SW 1271 (cell line): ENCODE measurements at places on chromosomes 16 and 17.
A peak's percentile ranks its signal among the peaks of the same experiment; 100 is the strongest.

- no peak for DNase-seq
These were observed 622.1 kb upstream of the CDH5 start for GRCh38 chr16:65744401-65744800.

DNA sequence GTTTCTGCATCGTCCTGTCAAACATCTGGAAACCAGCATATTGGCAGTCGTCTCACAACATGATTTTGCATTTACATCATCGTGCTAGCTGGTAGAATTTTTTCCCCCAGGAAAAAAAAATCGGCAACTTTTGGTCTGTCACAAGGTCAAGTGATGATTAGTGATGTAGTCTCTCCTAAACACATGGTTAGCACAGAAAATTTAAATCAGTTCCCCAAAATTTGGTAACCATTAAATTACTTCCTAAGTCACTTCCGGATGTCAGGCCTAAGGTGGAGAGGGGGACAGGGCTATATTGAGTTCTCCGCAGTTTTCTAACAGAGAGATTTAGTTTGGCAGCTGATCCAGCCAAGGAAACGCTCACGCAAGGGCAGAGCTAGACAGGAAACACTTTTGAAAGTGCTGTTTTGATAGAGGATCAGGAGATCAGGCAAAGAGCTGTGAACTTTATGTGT is 271.0 kb upstream of the TBX2 start:
- no peak for DNase-seq

GRCh38 chr16:57413301-57413730 is 8.7 kb downstream of the CCL17 start:
- DNase-seq: no peak

- no peak for DNase-seq
These were observed 634.6 kb upstream of the SOX9 start for GRCh38 chr17:71486261-71486660.

- peak; percentile 63 for DNase-seq
These were observed 23.2 kb downstream of the TMEM92 start for GRCh38 chr17:50297407-50297865.

DNA sequence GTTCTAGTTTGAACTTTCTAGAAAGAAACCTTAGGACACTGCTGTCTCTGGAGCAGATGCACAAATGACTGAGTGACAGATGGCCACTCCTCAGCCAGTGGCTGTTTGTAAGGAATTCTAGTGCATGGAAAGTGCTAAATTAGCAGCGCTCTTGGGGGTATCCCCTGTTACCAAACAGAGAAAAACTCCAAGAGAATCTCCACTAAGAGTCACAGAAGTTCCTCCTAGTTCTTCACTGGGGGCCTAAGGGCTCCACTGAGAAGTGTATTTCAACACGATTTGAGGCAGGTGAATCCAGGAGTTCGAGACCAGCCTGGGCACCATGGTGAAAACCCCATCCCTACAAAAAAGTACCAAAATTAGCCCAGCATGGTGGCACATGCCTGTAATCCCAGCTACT is 18.1 kb upstream of the IRF8 start:
- DNase-seq: no peak

DNA sequence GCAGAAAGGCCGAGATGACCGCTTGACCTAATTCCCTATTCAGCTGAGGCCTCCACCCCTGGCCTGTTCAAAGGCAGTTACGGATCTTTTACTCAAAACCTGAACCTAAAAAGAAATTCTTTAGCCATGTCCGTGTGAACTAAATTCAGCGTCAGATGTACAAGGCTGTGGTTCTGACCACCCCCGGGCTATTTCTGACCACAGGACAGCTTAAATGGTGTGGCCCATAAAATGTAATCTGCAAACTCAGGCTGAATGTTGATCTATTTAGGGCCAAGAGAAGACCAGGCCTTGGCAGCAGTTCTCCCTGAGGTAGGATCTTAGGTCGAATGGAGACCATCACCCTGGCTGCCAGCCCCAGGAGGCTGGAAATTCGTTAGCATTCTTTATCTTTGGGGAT is 485.5 kb downstream of the WWOX start:
- no peak for DNase-seq

DNA sequence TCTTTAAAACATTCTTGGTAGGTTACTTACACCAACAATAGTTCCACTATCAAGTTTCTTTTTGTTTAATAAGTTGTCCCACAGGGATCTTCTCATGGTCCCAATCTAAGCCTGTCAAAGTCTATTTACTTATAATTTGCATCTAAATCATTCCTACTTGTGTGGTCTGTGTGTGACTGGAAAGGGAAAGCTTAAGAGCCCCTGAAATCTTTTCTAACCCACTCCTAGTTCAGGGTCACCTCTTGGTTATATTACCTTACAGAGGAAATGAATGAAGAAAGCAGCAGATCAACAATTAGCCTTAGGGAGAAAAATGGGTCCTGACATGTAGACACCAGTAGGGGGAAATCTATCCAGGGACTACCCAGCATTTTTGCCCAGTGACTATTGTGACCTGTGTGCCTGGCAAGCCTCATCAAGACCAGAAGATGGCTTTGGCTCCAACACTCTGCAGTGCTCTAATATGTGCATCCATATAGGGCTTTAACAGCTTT is 110.4 kb upstream of the HAS3 start:
- DNase-seq: peak; percentile 35

DNA sequence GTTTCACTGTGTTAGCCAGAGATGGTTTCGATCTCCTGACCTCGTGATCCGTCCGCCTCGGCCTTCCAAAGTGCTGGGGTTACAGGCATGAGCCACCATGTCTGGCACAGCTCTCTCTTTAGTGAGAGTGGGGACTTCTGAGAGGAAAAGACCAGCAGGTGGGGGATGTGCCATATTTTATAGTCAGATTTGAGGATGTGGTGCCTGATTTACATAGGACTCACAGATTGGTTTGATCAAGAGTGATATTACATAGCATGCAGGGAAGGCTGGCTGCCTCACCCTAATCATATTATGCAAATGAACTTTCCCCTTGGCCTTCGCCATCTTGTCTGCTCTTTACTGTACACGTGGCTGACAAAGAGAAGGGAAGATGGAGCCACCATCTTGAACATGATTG is 28.1 kb upstream of the MAPK3 start:
- no peak for DNase-seq

- no peak for DNase-seq
These were observed 548.8 kb upstream of the SALL1 start for GRCh38 chr16:51699686-51700396.

DNA sequence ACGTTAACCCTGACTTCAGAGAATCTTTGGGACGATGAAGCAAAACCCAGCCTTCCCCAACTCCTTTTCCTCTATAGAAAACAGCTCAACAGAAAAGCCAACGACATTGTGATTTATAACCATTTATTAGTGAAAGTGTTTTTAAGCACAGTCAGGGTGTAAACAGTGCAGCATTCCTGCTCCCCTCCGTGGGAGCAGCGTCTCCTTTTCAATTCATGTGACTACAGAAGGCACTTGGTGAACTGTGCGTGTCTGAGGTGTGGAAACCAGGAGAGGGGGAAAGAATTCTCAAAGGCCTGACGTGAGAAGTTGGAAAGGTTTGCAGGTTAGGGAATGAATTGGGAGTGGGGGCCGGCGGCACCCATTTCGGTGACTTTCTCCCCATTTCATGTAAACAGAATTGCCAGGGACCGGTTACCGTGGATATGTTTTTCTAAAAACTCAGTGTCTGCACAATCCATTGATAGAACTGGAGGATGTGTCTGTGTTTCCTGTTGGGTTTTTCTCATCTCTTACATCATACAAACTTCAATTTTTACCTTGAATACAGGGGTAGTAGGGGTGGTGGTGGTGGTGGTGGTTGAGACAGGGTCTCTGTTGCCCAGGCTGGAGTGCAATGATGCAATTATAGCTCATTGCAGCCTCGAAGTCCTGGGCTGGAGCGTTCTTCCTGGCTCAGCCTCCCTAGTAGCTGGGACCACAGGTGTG is 53.1 kb downstream of the NDE1 start:
- no peak for DNase-seq

- no peak for DNase-seq
These were observed 13.7 kb downstream of the MYO15B start for GRCh38 chr17:75601057-75601987.

DNA sequence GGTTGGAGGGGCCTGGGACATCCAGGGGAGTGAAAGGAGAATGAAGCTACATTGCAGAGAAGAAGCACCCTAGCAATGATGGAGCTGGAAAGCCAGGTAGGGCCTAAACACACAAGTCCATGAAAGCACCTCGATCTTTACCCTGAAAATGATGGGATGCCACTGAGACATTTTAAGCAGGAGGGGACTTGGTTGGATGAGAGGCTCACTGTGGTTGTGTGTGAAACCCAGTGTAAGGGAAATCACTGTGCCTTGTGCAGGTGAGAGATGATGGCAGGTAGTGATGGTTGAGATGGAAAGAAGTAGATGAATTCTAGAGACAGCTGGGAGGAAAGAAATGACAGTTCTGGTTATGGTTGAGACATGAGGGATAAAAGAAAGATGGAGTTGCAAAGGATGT is 132.9 kb upstream of the CACNG3 start:
- no peak for DNase-seq

DNA sequence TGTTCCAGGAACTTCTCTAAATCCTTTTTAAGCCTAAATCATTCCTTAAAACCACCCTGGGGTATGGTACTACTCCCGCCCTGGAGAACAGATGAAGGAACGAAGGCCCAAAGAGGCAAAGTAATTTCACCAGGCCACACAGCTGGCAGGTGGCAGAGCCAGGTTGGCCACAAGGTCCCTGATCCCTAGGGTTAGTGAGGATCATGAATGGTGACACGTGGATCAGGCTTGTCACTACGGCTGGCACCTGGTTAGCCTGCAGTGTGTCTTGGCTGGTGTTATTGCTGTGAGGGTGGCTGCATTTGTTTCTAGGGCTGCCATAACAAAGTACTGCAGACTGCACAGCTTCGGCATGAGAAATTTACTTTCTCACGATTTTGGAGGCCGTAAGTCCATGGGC is 26.0 kb upstream of the ZNF423 start:
- DNase-seq: no peak

DNA sequence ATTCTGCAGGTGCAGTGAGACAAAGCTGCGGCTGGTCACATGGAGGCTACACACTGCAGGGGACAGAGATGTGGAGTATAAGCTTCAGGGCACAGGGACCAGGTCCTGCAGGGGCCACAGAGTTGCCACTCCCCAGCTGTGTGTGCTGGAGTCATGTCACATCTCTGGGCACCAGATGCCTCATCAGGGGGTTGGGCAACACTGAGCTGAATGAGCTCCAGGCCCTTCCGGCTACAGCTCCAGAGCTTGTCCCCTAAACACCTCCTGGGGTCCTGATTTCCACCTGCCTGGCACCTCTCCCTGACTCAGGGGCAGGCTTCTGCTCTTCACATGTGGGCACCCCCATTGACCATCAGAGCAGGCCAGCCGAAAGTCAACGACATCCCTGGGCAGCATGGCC is 32.5 kb downstream of the SPHK1 start:
- DNase-seq: no peak

GRCh38 chr17:47733674-47734410 is 806 bp downstream of the TBX21 start:
- DNase-seq: no peak

- DNase-seq: no peak
These were observed 1.3 kb downstream of the TUBB3 start for GRCh38 chr16:89924297-89924924.

DNA sequence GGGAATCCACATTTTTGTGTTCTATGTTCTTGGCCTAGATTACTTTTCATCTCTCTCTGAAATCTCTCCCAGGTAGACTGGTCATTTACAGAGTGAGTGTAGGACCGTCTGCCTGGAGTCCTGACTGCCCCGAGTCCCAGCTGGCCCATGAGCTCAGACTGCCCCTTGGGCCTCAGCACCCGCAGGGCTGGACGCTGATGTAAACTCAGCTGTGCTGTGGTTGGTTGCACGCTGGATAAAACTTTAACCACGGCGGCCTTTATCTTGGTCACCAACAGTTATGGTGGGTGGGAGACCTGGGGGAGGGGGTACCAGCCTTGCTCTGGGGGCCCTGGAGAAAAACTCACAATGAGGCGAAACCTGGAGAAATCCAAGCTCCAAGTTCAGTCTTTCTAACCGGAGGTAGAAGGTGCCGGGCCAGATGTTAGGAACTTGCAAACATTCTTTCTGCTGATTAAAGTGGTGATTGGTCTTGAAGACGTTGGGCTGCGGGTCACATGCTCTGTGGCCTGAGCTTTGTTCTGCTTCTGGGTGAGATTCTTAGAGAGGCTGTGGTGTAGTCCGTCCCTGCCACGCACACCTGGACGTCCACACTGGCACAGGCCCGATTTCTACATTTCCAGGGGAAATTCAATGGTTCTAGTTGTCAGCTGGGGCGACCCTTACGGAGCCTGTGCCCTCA is 6.9 kb downstream of the METRNL start:
- no peak for DNase-seq

DNA sequence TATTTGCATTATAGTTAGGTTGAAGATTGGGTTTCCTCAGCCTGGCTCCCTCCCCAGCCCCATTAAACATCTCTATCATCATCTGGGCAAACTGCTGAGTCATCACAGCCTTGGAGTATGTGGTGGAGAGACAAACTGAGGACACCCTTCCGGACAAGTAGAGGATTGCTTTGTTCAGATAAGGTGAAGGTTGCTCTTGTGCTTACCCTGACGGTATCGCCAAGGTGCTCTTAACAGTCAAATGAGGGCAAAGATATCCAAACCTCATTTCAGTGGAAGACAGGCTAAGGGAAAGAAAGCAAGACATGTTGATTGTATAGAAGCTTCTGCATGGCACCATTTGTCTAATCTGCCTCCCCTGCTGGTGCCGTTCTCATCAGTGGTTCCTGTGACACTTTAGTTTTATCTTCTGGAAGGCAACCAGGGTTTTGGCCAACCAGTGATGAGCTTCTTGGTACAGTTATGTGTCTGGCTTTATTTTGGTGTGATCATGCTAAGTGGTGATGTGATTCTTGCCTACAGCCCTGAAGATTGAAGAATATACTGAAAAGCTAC is 56.9 kb upstream of the LGALS9 start:
- no peak for DNase-seq

DNA sequence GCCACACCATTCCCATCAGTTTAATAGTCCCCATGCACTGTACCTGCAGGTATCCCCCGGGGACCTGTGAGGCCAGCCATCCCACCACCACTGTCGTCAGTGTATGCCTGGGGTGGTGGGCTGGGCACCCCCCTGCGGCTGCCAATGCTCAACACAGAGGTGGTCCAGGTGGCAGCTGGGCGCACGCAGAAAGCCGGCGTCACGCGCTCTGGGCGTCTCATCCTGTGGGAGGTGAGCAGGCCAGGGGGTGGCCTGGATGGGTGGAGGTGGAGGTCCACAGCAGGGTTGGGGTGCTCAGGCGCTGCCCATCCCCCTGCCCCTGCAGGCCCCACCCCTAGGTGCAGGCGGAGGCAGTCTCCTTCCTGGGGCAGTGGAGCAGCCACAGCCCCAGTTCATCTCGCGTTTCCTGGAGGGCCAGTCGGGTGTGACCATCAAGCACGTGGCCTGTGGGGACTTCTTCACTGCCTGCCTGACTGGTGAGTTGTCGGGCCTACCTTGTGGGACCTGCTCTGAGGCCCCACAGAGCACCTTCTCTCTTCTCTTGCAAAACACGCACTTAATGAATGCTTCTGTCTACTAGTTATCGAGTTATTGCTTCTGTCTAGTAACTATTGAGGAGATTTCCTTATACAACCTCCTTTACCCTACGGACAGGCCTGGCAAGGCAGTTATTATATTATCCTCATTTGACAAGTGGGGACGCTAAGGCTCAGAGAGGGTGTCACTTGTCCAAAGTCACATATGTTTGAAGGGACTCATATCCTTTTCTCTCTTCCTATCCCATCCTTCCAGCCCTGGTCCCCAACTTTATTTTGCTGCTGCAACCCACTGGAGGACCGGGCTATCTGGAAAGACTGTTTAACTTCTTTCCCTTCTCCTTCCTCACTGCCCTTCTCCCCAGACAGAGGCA is 5.8 kb upstream of the TRAF4 start:
- DNase-seq: no peak
